Stimulated activated CD8-positive, alpha-beta memory T cell treated with anti-CD3 and anti-CD28 coated beads, Interleukin-12 subunit alpha, Interleukin-12 subunit beta, amount 100 ng/mL, for 1 hour (primary cell): ENCODE measurements at places on chromosomes 7 and 10.
A peak's percentile ranks its signal among the peaks of the same experiment; 100 is the strongest.

DNA sequence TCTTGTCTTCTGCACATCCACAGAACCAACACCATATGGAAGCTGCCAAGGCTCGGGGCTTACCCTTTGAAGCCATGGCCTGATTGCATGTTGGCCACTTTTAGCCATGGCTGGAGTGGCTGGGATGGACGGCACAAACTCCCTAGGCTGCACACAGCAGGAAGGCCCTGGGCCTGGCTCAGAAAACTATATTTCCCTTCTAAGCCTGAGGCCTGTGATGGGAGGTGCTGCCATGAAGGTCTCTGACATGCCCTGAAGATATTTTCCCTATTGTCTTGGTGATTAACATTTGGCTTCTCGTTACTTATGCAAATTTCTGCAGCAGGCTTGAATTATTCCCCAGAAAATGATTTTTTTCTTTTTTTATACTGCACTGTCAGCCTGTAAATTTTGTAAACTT is 387.0 kb upstream of the KCND2 start:
- no peak for DNase-seq

- no peak for DNase-seq
Measured at GRCh38 chr10:10727812-10728211, 289.9 kb upstream of the CELF2 start.

GRCh38 chr7:129240119-129240820 is 15.4 kb downstream of the AHCYL2 start:
- no peak for DNase-seq

DNA sequence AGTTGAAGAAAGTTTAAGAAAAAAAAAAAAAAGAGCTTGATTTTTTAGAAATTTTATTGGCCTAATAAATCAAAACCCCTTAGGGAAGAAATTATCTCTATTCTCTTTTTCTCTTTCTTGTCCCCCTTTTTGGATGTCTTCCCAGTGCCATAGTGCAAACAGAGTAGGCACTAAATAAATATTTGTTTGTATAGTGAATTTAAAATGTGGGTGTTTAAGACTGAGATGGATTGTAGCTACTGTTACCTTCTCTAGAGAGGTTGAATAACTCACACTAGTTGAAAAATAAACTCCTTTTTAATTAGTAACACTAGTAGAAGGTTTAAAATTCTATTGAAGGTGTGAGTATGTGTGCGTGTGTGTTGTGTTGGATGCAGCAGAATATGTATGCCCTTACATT is 783.8 kb downstream of the NXPH1 start:
- no peak for DNase-seq

GRCh38 chr10:24152270-24152669 is 56.7 kb upstream of the KIAA1217 start:
- DNase-seq, result no peak

DNA sequence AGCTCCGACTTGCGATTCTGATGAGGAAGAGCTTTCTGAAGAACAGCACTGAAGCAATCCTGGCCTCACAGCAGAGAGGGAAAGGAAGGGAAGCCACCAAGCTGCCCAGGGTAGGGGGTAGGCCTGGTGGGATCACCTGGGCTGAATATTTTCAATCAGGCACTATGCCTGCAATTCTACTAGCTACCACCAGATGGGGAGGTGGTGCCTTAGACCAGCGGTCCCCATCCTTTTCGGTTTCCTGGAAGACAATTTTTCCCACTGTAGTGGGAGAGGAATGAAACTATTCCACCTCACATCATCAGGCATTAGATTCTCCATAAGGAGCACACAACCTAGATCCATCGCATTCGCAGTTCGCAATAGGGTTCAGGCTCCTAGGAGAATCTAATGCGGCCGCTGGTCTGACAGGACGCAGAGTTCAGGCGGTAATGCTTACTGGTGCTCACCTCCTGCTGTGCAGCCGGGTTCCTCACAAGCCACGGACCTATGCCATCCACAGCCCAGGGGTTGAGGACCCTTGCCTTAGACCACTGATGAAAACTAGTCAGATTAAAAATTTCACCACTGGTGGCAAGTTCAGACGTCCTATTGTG is 2.7 kb downstream of the LRRC20 start:
- no peak for DNase-seq

DNA sequence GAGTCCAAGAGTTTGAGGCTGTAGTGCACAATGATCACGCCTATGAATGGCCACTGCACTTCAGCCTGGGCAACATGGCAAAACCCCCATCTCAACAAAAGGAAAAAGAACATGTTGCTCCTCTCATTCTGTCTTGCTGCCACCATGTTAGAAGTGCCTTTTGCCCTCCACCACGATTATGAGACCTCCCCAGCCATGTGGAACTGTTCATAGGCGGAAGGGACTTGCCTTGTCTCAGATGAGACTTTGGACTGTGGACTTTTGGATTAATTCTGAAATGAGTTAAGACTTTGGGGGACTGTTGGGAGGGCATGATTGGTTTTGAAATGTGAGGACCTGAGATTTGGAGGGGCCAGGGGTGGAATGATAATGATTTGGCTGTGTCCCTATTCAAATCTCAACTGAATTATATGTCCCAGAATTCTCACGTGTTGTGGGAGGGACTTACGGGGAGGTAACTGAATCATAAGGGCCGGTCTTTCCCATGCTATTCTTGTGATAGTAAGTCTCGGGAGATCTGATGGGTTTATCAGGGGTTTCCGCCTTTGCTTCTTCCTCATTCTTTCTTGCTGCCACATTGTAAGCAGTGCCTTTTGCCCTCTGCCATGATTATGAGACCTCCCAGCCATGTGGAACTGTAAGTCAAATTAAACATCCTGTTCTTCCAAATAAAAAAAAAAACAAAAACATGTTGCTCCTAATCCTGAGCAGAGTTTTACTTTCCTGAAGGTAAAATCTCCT is 22.3 kb downstream of the DLG5 start:
- DNase-seq, result no peak

DNA sequence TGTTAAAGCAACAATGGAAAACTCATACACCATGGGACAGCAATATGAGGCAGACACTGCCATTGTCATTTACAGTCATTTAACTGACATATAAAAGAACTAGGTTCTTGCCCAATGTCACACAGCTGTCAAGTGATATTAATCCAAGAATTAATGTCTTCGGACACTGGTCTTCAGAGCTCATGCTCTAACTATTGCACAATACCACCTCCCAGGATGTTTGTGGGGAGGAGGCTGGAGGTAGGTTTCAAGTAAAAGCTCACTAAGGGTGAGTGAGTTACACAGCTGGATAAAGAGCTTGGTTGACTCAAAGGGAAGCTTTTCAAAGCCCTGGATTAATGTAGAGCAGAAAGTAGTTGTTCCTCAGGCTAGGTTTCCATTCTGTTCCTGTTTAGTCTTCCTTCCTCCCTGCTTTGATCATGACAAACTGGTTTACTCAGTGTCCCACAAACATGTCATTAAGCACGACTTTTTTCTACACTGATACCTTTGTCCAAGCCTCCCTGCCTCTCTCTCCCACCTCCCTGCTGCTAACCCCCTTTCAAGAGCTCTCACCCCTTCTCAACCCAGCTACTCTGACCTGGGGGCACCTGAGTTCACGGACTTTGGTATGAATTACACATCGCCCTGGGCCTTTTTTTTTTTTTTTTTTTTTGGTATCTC is 987 bp upstream of the EXOC6 start:
- DNase-seq, result no peak

- DNase-seq, result no peak
Measured at GRCh38 chr10:83607959-83608745, 531.2 kb upstream of the GHITM start.

DNA sequence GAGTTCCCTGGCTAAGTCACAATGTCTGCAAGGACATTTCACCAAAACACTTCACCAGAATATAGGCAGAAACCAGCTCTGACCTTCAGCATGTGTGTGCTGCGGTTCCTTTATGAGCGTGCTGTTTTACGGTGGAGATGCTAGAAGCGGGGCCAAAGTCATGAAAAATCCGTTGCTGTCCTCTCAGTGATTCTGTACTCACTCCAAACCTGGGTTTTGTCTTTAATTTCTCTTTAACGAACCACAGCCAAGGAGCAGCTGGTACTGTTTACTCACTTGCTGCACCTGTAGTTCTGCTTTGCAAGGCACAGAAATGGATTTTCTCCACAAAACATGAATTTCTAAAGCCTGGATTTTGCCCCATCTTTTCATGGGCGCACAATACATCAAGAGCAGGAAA is 639.9 kb downstream of the PHTF2 start:
- no peak for DNase-seq

DNA sequence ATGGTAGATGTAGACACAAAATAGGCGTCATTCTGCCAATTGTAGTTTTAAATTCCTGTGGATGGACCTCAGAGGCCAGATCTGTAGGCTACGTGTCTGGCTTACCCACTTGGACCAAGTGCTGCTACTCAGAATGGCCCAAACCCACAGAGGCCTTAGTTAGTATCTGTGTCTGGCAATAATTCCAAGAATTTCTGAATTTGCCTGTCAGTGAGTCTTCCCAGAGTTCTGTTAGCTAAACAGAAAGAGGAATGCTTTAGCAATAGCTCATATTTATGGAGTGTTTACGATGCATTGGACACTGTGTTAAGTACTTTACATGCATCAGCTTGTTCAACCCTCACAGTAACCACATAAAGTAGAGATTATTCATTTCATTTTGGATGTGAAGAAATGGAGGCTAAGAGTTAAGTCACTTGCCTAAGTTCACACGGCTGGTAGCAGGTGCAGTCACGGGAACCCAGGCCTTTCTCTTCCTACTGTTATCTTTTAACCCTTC is 231.8 kb downstream of the PTEN start:
- DNase-seq, result no peak

DNA sequence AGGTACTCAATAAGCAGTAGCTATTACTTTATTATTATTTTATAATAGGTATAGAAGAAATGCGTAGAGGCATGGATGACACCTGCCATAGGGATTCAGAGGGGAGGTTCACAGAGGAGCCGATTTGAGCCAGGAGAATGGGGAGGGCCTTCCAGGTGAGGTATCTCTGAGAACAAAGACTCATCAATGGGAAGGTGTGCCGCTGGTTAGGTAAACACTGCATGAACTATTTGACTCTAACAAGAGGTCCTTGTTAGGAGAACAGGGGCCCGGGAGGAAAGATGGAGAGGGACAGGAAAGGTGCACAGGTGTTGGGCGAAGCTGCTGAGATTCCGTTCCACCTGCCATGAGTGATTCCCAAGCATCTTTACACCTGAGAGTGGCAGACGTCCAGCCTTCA is 41.8 kb upstream of the TMEM273 start:
- no peak for DNase-seq

DNA sequence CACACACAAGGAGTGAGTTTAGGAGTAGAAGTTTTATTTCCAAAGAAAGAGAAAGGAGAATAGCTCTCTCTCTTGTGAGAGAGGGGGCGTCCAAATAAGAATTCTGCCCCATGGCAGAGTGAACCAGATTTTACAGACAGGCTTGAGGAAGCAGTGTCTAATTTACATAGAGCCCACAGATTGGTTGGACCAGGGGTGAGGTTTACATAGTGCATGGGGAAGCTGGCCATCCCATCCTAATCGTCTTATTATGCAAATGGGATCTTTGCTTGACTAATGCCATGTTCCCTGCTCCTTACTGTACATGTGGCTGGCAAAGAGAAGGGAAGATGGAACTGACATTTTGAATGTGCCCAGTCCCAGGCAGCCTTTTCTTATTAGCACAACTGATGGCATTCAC is 60.0 kb upstream of the ACSM6 start:
- no peak for DNase-seq

DNA sequence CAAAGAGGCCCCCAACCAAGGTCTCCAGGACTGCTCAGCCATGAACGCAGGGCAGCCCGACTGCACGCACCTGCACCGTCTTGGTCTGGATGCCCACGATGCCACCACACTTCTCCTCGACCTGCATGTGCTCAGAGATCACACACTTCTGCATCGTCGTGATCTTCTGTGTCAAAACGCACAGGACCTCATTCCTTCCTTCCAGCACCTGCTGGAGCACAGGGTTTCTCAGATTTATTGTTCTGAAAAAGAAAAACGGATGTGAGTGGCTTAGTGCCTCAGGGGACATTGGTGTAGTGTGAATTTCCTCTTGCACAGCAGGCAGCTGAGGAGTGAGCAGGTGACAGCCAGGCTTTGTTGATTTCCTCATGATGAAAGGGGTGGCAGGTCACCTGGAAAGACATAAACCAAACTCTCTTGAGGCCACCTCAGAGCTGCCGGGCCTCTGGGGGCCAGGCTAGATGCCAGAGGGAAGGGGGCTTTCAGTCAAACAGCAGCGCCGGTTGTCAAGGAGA is 38.2 kb downstream of the GSDME start:
- no peak for DNase-seq

DNA sequence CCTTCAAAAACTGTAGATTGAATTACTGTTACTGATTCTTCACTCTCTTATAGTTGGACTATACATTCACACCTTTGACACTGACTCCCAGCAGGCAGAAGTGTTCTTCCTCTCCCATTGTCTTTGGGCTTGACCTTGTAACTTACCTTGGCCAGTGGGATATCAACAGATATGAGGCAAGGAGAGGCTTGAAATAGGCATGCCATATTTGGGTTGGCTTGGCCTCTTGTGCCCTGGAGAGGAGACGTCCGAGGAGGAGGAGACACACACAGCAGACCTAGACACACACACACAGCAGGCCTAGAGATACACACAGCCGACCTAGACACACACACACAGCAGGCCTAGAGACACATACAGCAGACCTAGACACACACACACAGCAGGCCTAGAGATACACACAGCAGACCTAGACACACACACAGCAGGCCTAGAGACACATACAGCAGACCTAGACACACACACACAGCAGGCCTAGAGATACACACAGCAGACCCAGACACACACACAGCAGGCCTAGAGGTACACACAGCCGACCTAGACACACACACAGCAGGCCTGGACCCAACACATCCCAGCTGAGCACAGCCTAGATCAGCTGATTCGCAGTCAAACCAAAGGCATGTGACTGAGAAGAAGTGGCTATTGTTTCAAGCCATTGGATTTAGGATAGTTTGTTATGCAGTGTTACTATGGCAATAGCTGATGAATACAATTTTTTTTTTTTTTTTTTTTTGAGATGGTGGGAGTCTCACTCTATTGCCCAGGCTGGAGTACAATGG is 12.5 kb upstream of the GNA12 start:
- no peak for DNase-seq

DNA sequence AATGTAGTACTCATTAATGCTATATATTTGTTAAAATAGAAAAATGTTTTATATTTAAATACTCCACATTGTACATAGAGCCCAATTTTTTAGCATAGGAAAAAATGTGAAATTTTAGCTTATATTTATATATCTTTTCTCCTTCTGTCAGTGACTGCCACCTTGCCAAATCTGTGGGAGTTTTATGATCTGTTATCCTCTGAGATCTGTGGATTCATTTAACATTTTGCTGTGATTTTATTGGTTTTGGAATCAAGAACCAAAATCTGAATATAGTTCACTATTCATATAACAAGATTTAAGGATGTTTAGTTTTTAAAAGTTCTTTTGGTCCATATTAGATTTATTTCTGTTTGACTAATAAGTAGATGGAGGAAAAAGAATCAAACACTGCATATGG is 127.9 kb downstream of the PPP1R9A start:
- no peak for DNase-seq

- DNase-seq, result peak; percentile 91
Measured at GRCh38 chr7:73522105-73522872, at the start of gene BAZ1B. BAZ1B (minus strand) TSS chr7:73522293; CDS start chr7:73521933, 360 bp downstream.

- no peak for DNase-seq
Measured at GRCh38 chr10:61749291-61749690, 86.6 kb downstream of the CABCOCO1 start.
